AG08395 (cell line): ENCODE measurements at places on chromosomes 16 and 17.

DNA sequence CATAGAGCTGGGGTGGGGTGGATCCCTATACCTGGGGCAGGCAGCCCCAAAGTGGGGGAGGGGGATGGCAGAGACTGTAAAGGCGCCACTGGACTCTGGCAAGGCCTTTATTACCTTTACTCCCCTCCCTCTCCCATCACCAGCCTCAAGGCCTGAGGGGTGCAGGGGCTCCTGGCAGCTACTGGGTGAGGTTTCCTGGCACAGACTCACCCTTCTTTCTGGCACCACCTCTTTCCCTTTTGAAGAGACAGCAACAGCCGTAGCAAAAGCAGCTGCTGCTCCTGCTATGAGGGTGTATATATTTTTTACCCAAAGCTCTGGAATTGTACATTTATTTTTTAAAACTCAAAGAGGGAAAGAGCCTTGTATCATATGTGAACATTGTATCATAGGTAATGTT is 17.6 kb downstream of the RAPGEFL1 start:
- DNase-seq: no peak

DNA sequence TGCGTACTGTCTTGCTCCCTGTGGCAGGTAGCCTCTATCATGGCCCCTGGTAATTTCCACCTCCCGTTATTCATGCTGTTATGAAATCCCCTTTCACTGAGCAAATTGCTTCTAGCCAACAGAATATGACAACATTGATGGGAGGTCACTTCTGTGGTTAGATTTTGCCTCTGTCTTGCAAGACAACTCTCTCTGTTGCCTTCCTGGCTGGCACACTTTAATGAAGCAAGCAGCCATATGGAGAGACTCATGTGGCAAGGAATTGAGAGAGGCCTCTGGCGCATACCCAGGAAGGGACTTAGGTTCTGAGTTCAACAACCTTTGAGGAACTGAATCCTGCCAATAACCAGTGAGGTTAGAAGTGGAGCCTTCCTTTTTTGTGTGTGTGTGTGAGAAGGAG is 51.8 kb upstream of the GPRC5B start:
- DNase-seq: no peak

GRCh38 chr16:84254062-84254461 is 14.2 kb upstream of the KCNG4 start:
- DNase-seq: no peak

DNA sequence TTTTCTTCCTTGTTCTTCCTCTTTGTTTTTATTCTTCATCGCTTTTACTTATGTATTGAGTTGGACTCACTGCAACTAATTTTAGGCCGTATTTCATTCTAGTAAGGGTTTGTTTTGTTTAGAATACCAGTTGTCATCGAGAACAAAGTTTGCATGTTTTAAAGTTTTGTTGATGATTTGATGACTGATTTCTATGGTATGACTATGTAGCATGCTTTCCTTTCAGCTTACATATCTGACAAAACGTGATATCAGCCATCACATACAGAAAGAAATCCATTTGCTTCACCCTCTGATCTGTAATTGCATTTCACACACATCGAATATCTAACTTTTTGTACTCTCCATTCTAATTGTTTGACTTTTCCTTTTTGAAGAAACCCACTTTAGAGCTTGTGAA is 4.0 kb downstream of the PRKCA start:
- peak; percentile 19 for DNase-seq

DNA sequence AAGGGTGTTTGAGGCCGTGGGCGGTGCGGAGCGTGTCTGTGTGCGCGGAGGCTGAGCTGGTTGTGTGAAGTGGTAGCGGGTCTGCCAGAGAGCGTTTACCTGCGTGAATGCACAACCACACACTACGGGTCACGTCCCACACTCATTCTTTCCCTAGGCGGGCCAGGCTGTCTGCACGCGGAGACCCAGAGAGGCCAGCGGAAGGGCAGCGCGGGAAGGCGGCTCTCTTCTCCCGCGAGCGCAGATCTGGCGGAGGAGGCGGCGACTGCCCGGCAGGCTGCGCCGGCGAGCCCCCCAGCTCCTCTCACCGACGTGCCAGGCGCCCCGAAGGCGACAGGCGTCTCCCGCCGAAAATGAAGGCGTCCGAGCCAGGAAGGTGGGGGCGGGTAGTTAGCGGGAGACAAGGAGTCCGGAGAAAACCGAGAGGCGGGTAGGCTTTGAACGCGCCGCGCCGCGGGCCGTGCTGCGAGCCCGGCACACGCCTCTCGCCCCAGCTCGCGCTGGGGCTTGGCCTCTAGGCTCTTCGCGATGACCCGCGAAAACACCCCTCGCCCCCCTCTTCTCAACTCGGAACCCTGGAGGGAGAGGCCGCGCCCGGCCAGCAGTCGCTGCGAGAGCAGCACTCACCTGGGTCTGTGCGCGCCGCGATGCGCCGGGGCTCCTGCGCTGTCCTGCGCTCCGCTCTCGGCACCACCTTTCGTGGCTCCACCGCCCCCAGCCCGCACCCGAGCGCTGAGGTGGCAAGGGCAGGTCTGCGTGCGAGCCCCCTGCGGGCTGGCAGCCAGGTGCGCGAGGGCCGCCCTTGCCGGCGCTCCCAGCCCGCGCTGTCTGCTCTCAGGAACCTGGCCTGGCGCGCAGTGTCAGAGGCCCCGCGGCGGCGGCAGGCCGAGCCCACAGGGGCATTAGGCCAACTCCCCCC is 2.0 kb upstream of the FOXF1 start:
- DNase-seq: no peak

- no peak for DNase-seq
Observed at GRCh38 chr17:1077581-1077985, 80.7 kb downstream of the TIMM22 start.

GRCh38 chr17:45311760-45312476 is 4.9 kb downstream of the MAP3K14 start:
- no peak for DNase-seq

- DNase-seq: no peak
Observed at GRCh38 chr17:79919862-79920720, 80.9 kb upstream of the CBX4 start.

GRCh38 chr16:30775392-30776188 is 11.4 kb downstream of the ZNF629 start:
- peak; percentile 95 for DNase-seq

- no peak for DNase-seq
Observed at GRCh38 chr17:68461589-68461988, 4.3 kb upstream of the WIPI1 start.
